ENCODE measurements at places on chromosomes 3 and 15.

GRCh38 chr15:31302778-31303725, 23.6 kb upstream of the KLF13 start:
- no peak for DNase-seq

GRCh38 chr15:51931016-51931415, 40.6 kb downstream of the LEO1 start:
- no peak for DNase-seq

DNA sequence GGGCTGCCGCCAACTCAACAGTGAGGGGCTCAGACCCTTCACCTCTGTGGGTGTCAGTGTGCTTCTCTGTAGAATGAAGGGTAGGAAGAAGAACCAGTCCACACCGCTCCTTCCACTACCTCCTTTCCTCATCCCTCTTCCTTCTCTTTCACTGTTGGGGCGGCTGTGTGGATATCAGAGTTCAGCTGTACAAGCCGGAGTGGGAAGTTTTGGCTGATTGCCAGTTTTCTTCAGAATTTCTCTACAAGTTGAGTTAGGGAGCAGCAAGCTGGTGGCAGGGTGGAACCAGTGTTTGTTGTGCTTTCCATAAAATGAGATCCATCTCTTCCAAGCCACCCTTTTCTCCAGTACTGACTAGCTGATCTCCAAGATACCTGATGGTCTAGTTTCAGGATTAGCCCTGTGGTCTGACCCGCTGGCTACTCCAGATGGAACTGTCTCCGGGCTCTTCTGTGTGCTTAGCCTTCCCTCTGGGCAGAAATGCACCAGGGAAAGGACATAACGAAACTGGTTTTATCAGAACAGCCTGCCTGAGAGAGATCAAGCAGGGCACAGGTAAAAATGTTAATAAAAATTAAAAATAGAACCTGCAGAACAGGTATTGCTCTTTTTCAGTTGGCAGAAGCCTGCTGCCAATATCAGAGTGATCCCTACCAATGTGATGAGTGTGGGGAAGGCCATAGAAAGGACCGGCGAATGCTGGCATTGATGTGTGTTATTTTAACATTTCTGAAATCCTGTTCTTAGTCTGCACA, 169.9 kb upstream of the TSC22D2 start:
- no peak for DNase-seq

DNA sequence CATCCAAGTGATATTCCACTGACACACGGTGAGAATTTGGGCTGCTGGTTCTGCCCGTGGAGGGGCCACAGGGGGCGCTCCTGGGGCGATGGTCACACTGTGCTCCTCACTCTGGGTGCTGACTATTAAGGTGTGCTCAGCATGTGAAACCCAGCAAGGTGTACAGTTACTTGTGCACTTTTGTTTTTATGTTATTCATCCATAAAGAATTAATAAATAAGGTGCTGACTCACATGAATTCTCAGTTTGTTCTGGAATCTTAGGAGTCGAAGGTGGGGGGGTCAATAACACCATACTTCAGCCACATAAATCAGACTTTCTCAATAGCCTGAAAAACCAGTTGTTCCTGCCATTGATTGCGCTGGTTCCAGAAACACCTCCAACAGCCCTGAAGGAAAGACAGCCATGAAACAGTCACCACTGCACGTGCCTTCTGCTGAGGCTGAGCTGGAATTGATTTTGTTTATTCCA, 53.5 kb upstream of the SPATA12 start:
- no peak for DNase-seq

- DNase-seq, result no peak
Measured at GRCh38 chr15:89026167-89026566, 62.1 kb upstream of the ABHD2 start.

- no peak for DNase-seq
Measured at GRCh38 chr3:117545484-117545883, 835.9 kb downstream of the TUSC7 start.

GRCh38 chr3:107268469-107268868, 108.8 kb upstream of the CCDC54 start:
- DNase-seq, result no peak

- no peak for DNase-seq
Measured at GRCh38 chr3:13559764-13560525, 11.0 kb downstream of the FBLN2 start.

GRCh38 chr15:41493902-41494189, 172 bp downstream of the ITPKA start:
- DNase-seq, result no peak

DNA sequence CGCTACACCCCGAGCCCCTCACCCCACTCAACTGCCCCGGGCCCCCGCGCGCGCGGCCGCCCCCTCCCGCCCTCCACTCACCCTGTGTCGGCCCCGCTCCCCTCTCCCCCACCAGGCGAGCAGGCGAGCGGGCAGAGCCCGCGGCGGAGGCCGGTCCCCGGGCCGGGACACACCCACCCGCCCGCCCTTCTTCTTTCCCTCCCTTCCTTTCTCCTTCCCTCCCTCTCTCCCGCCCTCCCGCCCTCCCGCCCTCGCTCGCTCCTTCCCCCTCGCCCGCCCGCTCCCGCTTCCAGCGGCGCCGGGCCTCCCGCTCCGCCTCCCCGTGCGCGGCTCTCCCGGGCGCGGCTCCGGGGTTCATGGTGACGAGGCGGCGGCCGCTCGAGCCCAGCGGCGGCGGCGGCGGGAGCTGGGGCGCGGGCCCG, at the start of gene CTDSPL:
CTDSPL (plus strand) TSS at position 261 of the 422 bp plus-strand sequence. CDS start 320 bp downstream, outside the sequence.
- DNase-seq, result no peak

DNA sequence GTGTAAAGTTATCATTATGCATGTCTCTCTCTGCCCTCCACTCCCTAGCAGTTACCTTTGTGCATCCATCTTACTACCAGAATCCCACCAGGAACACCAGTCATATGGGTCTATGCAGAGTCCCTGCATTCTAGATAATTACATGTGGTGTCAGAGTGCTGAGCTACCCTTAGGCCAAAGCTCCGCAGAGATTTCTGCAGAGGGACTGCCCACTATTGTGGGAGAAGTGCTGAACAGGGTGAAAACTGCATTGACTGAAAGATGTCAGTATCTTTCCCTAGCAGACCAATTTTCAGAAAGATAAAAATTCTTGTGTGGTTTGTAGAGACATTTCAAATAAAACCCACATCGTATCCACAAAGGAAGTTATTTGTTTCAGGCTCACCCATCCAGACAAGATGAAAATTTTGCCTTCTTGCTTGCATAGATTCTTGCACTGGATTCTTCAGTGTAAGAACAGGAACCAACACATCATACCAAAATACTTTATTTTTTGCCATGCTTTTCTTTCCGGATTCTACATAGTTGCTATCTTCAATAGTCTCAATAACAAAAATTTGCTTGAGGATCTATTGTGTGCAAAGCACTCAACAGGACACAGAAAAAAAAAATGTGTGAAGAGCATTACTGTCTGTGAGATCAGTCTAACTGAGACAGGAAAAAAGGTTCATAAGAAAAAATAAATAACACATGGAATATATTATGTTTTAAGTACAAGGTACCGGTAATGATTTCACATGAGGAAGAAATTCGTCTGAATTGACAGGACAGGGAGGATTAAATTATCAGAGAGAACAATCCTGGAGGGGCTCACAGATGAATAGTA, 32.0 kb upstream of the CCDC80 start:
- no peak for DNase-seq

DNA sequence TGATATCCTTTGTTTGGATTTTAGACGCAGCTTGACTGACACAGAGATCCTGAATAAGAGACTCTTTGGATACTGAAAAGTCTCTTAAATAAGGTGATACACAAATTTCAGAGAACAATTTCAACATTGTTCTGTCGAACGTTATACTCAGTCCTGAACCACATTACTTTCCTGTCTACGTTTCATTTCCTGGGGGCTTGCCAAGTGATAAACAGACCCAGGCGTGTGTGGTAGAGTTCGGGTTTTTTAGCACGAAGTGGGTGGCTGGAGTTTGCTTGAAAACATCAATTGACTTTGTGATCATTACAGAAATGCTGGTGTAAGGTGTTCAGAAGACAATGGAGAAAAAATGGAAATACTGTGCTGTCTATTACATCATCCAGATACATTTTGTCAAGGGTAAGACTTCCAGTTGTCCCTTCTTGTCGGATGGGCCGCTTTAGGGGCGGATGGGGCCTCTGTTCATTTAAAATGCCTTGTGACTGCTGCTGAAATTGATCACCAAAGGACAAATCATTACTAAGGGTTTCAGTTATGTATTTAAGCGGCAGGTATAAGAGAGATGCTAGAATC, at the start of gene CD96:
CD96 (plus strand) TSS at position 287 of the 573 bp plus-strand sequence; CDS start at position 339, 52 bp downstream.
- DNase-seq, result peak; percentile 26

DNA sequence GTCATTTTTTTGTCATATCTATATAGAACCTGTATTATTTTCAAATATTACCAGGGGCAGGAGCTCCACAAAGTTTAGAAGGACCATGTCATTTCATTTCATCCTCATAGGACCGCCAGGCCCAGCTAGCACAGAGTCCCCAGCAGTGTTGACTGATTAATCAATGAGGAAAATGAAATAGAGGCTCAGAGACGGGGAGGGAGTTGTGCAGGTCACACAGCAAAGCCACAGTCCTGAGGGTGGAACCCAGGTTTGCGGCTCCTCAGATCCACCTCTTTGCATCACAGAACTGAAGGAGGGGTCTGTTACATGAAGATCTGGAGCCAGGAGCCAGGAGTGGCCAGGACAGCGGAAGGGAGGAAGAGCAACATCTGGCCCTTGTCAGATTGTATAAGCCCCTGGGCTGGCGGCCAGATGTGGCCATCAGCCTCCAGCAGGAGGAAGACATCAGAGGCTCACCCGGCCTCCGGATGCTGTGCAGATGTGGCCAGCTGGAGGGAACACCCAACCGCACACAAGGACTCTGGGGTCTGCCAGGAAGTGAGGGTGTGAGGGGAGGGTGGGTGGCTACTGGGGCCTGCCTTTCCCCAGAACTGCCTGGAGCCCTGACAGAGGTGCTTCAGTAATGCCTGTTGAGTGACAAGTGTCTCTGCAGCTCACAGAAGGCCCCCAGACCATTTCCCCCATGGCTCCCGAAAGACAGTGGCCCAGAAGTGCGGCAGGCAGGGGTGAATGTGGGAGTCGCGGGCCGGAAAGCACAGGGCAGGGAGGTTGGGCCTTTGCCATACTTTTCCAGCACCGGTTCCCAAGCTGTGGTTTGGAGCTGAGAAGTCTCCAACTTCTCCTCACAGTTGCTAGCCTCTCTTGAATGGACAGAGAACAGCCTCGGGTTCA, 21.3 kb downstream of the EFCC1 start:
- no peak for DNase-seq

DNA sequence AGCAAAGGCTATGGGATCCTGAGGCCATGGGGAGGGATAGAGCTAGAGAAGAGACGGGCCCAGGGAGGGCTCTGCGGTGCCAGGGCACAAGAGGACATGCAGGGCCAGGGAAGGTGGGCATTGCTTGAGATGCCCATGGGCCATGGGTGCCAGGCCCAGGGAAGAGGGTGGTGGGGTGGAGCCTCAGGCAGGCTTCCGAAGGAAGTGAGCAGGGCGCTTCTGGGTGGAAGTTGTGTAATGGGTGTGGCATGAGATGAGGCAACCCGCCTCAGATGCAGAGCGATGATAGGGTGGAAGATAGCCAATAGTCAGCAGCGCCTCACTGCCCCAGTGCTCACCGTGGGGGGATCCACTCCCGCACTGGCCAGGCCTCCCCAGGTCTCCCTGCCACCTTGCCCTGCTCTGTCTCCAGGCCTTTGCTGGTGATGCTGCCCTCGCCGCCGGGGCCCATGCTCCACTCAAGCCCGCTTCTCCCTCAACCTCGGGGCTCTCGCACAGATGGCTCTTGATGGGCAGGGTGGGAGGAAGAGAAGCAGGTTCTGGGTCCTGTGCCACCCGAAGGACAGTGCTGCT, 51.4 kb downstream of the DNAJB8 start:
- no peak for DNase-seq

- peak; percentile 27 for DNase-seq
Measured at GRCh38 chr15:47820747-47821319, 103.5 kb downstream of the SEMA6D start.

GRCh38 chr3:15284121-15284889, 48.1 kb downstream of the SH3BP5 start:
- no peak for DNase-seq

DNA sequence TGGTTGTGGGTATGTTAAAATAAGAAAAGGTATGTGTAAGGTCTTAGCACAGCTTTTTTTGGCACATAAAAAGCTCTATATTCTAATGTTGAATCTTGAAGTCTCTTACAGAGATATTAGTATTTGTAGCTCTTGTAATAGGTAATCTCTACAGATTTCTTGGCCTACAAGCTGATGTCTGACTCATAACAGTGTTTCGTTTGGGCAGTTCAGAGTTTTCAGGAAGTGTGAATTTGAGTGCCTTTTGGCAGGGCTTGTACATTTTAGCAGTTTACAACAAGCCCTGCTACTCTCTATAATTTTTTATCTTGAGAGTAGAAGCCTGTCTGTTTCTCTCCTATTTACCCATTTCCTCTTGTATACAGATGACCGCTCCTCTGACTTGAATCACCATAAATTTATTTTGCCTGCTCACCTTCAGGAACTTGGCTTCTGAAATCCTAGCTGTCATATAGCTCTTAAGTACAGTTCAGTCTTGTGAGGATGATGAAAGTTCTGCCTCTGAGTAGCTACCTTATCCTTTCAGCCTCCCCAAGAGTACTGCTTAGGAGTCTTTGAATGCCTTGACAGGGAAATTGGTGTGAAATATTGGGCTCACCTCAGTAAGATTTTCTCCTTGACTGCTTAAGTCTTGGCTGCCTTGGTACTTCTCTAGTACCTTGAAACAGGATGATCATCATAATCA, 419.9 kb upstream of the RARB start:
- peak; percentile 35 for DNase-seq

DNA sequence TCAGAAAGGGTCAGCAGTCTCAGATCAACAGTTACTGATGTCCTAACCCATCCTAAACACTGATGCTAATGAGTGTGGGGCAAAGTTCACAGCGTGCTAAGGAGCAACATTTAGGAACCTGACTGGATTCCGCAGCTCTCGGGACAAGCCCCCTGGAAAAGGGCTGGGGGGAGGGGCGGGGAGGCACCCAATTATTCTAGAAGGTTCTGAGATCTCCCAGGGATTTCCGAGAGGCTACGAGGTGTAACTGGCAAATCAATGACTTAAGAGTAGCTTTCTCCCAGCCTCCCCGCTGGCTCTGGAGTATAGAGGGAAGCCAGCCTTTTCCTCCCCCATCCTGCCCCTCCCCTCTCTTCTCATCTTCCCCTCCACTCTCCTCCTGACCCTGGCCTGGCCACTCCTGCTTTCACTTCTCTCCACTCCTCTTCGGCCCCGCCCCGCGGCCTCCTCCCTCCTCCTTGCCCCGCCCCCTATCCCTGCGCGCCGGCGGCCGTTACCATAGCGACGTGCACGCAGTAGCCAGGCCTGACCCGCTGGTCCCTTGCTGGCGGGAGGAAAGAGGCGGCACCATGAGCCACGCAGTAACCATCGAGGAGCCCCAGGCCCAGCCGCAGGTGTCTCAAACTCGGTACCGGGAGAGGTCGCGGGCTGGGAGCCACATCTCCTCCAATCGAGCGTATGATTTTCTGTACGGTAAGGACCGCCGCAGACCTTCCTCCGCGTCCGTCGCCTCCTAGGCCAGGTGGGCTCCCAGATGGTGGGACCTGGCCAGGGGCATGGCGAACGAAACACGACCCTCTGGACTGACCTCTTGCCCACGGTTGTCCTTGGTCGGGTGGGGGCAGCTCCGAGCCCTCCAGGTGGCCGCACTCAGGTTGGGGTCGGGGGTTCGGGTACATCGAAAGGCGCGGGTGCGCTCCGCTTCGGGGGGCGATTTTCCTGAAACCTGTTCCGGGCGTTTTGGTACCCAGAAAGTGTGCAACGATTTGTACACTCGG, at the start of gene CFAP91:
CFAP91 (plus strand) TSS at position 493 of the 998 bp plus-strand sequence; CDS start at position 570, 77 bp downstream.
- DNase-seq, result peak; percentile 64

GRCh38 chr3:119099785-119100184, 46.2 kb upstream of the TEX55 start:
- no peak for DNase-seq
